ENCODE measurements at places on chromosomes 12 and 14. TPM values are rescaled to one million over a fixed set of nuclear protein-coding genes. Genes with fewer than 3 reads are reported as not detected.

The MAP1LC3B2 gene
- total RNA-seq, result 0.26 TPM

The HSPA2 gene
- 5.2 TPM for total RNA-seq

The ACOT4 gene
- 0.76 TPM for total RNA-seq

The NPAS3 gene
- 1.9 TPM for total RNA-seq

The SLC25A47 gene
- not detected for total RNA-seq

The COX8C gene
- total RNA-seq, result not detected

The LALBA gene
- not detected for total RNA-seq

DNA sequence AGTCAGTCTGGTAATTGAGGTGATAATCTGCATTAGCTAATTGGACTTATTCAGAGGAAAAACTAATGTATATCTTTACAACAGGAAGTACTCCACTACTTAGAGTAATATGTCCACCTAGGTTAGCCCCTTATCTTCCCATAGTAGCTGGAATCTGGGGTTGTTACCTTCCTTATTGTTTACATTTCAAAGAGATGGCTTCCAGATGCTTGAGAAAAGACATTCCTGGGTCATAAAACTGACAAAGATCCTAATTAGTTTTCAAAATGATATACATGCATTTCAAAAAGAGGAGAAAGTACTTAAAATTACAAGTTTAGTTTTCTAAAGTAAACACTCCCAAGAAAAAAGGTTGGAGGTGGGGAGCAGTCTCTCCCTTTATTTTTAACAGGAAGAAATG is 78.1 kb downstream of the RPL10L start:
- no peak for DNase-seq

GRCh38 chr14:23101986-23102625 is 2.7 kb downstream of the CIROP start:
- DNase-seq, result no peak

- DNase-seq, result no peak
These were observed 22.4 kb downstream of the XRCC3 start for GRCh38 chr14:103692871-103693270.

GRCh38 chr14:103231376-103232019 is 102.5 kb upstream of the EIF5 start:
- DNase-seq, result no peak

GRCh38 chr12:904010-904414 is 45.5 kb downstream of the RAD52 start:
- no peak for DNase-seq

GRCh38 chr12:55845361-55845760 is 2.6 kb upstream of the MMP19 start:
- no peak for DNase-seq

GRCh38 chr12:69096669-69097335 is 142.6 kb upstream of the CPSF6 start:
- no peak for DNase-seq

GRCh38 chr12:99042226-99042625 is 397.1 kb downstream of the APAF1 start:
- no peak for DNase-seq

DNA sequence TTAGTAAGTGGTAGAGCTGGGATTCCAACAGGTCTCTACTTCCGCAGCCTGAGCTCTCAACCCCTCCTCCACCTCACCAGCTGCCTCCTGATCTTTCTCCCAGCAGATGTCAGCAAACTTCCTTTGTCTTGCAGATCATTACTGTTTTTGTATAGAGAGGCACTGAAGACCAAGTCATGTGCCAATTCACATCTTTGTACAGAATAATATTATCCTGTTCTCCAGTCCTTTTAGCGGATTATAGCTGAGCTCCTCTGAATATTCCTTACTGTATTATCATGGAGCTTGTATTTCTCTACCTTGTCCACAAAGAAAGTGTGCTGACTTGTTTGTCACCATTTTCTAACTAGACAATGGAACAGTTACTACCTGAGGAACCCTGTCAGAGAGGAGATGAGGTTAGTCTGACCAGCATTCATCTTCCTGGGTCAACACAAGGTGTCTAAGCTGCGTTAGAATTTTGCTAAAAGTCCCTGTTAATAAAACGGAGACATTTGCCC is 142.3 kb upstream of the ARHGAP5 start:
- DNase-seq, result no peak

DNA sequence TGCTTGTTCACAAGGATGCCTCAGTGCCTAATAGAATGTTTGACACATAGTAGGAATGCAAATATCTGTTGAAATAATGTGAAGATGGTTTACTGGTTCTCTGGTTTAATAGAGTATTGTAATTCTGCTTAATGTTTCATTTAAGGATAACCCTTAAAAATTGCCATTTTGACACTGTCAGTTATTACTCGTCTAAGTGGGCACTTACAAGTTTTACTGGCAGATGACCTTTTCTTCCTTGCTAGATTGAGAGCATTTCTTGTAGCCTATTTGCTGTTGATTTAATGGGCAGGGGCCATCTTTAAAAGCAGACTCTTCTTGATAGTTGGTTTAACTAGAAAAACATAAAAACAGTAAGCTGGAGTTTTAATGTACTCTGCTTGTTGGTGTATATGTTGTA is 1.9 kb downstream of the TMEM263 start:
- DNase-seq, result no peak

DNA sequence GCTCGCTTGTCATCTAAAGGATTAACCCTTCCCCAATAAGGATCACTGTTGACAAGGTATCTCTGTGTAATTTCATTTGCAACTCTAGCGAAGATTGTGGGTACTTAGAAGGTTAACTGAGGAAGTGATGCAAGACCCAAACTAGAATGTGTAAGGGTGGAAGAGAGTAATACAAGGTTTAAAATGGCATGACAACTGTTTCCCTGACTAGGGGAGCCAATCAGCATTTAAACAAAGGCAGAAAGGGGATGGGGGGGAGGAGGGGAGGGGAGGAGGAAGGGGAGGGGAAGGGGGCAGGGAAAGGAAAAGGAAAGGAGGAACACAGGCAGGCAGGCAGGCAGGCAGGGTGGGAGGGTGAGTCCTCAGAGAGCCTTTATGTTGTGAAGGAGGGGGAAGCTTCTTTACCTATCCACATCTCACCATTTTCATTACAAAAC is 31.1 kb downstream of the NRDE2 start:
- no peak for DNase-seq

DNA sequence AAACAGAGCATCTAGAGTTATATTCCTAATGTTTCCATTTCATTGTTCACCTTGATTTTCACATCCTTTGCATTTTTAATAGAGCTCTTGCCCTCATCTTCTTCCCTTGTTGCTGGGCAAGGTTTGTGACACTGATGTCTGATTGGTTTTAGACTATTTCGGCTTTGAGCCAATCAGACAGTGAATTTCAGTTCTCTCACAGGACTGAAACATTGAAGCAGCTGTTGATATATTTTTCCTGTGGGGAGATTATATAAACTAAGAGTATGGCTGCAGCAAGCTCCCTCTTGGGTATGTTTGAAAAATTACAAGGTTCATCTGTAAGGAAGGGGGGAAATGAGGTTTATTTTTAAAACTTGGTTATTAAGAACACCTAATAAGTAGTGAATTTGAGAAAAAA is 51.2 kb downstream of the ATF7IP start:
- no peak for DNase-seq

- no peak for DNase-seq
These were observed 91.2 kb downstream of the GXYLT1 start for GRCh38 chr12:42053456-42053855.

GRCh38 chr12:131106349-131106941 is 152.7 kb downstream of the ADGRD1 start:
- DNase-seq, result no peak

DNA sequence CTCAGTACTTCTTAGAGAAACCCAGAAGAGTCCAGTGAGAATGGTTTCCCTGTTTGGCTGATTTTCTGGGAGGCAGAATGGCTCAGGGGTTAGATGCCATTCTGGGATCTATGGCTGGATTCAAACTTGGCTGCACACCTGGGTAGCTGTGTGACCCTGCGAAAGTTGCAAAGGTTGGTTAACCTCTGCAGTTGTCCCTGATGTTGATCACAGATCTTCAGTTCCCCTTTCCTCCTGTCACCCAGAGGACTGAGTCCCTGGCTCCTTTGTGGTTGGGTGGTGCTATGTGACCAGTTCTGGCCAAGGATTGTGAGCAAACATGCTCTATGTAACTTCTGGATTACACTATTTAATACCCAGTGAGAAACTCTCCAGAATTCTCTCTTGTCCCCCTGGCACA is 418.0 kb downstream of the RGS6 start:
- DNase-seq, result no peak

DNA sequence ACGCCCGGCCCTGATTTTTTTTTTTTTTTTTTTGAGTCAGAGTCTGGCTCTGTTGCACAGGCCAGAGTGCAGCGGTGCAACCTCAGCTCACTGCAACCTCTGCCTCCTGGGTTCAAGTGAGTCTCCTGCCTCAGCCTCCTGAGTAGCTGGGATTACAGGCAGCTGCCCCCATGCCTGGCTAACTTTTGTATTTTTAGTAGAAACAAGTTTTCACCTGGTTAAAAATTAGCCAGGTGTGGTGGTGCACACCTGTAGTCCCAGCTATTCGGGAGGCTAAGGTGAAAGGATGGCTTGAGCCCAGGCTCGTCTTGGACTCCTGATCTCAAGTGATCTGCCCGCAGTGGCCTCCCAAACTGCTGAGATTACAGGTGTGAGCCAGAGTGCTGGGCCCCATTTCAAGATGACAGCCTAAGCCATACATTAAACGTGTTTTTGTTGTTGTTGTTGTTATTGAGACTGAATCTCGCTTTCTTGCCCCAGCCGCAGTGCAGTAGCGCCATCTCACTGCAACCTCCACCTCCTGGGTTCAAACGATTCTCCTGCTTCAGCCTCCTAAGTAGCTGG is 42.7 kb upstream of the EAPP start:
- no peak for DNase-seq

GRCh38 chr12:58189030-58189429 is 247.7 kb downstream of the ATP23 start:
- no peak for DNase-seq

DNA sequence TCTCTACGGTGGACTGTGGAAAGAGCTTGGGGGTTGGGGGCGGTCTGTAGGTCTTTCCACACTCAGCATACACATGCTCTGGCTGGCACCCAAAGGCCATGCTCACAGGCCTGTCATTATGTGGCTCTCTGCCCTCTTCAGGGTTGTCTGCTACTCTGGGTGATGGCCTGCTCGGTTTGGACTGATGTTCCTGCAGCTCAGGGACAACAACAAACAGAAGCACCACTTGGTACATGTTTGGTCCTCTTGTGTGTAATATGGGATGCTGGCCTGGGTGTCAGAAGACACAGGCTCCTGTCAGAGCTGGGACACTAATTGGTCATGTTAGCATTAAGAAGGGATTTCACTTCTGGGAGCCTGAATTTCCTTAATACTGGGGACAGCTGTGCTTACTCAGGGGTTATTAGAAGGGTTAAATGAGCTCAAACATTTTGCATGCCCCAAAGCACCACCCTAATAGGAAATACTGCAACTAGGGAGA is 32.7 kb upstream of the SELPLG start:
- DNase-seq, result peak; percentile 66
